Stimulated activated CD8-positive, alpha-beta memory T cell treated with anti-CD3 and anti-CD28 coated beads, Interleukin-7, amount 100 ng/mL, for 1 hour (primary cell): ENCODE measurements at places on chromosomes 4 and X.

GRCh38 chr4:94375364-94375763, 32.7 kb upstream of the HPGDS start:
- DNase-seq = no peak

- no peak for DNase-seq
These were observed 56.0 kb upstream of the ESX1 start for GRCh38 chrX:104310657-104311254.

GRCh38 chr4:111127841-111128240, 505.0 kb upstream of the PITX2 start:
- DNase-seq = no peak

DNA sequence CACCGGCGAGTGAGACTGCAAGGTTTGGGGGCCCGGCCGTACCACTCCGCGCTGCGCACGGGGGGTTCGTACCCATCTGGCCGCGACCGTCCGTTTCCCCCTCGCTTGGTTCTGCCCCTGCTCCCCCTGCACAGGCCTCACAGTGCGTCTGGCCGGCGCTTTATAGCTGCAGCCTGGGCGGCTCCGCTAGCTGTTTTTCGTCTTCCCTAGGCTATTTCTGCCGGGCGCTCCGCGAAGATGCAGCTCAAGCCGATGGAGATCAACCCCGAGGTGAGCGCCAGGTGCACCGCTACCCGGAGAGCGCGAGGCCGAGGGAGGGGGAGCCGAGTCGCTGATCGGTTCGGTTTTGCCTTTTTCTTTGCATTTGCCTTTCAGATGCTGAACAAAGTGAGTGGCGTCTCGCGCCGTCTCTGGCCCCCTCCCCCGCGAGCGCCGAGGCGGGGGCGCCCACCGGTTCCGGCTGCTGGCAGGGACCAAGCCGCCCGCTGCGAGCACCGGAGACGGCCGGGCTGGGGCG, at the start of gene UCHL1:
Gene UCHL1 (plus strand): TSS at position 189 of the 517 bp plus-strand sequence. CDS start 49 bp downstream, at position 238.
- DNase-seq = no peak

- DNase-seq = no peak
These were observed 54.8 kb upstream of the GEMIN8 start for GRCh38 chrX:14084466-14084865.

- no peak for DNase-seq
These were observed 35.5 kb downstream of the OFD1 start for GRCh38 chrX:13770013-13770535.

DNA sequence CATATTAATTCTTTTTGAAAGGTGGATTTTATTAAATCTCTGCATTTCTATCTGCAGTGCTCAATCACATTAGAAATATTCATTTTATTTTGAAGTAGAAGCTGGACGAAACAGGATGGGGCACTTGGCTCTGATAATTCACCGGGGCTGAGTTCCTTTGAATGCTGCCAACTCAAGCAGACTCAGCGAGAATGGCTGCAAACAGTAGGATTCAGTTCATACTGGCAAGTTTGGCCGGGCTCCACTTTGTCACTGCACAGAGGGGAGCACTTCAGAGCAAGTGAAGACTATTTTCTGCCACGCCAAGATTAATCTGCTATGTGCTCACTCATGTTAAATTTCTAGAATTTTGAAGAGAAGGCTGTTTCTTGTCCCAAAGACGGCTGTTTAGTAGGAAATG, 30.7 kb upstream of the KLHL8 start:
- no peak for DNase-seq

DNA sequence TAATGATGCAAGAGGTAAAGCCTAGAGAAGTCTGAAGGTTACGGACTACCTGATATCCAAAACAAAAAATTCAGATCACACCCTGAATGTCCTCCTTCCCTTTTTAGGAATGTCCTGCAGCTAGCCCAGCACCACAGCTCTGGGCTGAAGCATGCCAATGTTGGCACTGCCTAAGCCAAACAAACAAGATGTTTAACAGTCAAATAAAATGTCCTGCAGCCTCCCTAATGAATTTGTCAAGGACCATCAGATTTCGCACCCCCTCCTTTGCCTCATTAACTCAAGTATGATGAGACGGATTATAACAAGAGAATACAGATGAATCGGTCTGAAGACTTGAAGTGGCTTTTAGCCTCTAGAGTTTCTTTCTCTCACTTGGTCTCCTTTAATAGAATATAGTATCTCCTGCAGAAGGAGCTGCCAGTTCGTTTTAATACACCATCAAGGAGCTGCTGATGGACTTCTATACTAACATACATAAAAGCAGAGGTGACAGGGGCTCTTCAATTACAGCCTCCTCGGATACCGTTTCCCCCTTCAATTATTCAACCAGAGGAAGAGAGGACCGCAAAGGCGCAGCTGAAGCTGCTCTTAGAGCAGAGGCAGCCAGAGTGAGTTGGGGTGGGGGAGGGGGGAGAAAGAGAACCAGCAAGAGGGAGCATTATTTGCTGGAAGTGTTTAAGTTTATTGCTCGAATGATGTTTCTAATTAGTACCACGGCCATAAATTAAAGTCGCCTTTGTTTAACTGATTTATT, 3.0 kb upstream of the MAB21L2 start:
- DNase-seq = no peak

GRCh38 chr4:154039435-154040343, 250.8 kb upstream of the SFRP2 start:
- DNase-seq = no peak

- DNase-seq = no peak
These were observed 1455.5 kb downstream of the TECRL start for GRCh38 chr4:62953752-62954151.

GRCh38 chr4:3772632-3773031, 6.4 kb downstream of the ADRA2C start:
- DNase-seq = no peak

- DNase-seq = no peak
These were observed 371.3 kb upstream of the FSTL5 start for GRCh38 chr4:162535121-162535520.

GRCh38 chr4:73918058-73918457, 48.9 kb downstream of the CXCL1 start:
- DNase-seq = no peak
